ENCODE measurements at places on chromosomes 6 and 20. TPM values are rescaled to one million over a fixed set of nuclear protein-coding genes. Genes with fewer than 3 reads are reported as not detected.

Gene MUCL3
- total RNA-seq, result not detected

Gene VSTM2L
- under 0.01 TPM for total RNA-seq

Gene ZFAND3
- 11.3 TPM for total RNA-seq

Gene CNKSR3
- 22.3 TPM for total RNA-seq

Gene VGLL2
- total RNA-seq, result not detected

Gene REV3L
- total RNA-seq, result 22.2 TPM
